NCI-H187 treated with DMSO at 0.1 percent for 48 hours (cell line): ENCODE measurements at places on chromosomes 3 and 15.

DNA sequence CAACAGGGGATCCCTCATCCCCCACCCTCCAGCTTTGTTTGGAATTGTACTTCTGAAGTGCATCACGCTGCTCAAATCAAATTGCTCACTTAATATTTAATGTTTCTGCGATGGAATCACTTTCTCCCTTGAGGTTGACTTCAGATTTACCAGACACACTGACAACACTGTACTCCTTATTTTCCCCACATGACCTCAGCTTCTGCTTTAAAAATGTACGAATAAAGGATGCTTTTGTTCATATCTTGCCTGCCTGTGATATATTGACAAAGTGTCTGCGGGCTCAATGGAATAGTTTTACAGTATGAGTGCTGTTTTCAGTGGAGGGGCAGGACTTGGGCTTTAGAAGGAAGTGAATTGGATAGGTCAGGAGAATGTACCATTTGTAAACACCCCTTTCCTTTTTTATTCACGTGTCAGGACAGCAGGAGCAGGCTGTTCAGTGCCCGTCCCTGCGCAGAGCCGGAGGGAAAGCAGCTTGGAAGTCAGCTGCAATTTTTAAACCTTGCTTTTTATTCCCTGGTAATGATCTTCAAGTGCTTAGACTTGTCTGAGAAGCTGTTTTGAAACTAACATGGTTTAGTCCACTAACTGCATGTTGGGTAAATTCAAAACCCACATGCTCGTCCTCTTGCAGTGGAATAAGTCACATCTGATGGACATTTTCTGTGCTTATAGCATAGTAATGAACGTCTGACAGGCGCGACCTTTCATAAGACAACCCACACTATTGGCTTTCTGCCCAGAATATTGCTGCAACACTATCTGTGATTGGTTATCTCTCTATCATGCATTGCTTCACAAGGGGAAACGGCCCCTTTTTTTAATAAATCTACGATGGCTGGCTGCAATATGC lies 29.9 kb downstream of the MBNL1 start:
- DNase-seq = no peak

GRCh38 chr3:150329408-150329807 lies 78.7 kb upstream of the TSC22D2 start:
- no peak for DNase-seq

DNA sequence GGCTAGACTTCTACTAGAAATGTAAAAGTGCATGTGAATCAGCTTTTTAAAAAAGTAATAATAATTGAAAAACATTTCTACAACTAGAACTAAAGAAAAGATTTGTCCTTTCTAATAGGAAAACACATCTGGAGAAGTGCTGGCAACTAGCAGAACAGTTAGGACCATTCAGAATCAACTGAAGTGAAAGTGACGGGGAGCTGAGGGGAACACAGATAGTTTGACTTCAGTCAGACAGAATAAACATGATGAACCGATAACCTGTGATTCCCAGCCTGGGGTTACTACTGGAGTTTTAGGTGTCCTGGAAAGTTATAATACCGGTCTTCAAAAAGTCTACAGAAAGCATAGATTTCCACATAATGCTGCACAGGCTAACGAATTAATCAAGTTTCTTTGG lies 28.1 kb downstream of the OPA1 start:
- DNase-seq = no peak

- no peak for DNase-seq
Measured at GRCh38 chr15:69820819-69821218, 276.9 kb downstream of the TLE3 start.

- no peak for DNase-seq
Measured at GRCh38 chr3:48404440-48405342, 25.2 kb downstream of the PLXNB1 start.

DNA sequence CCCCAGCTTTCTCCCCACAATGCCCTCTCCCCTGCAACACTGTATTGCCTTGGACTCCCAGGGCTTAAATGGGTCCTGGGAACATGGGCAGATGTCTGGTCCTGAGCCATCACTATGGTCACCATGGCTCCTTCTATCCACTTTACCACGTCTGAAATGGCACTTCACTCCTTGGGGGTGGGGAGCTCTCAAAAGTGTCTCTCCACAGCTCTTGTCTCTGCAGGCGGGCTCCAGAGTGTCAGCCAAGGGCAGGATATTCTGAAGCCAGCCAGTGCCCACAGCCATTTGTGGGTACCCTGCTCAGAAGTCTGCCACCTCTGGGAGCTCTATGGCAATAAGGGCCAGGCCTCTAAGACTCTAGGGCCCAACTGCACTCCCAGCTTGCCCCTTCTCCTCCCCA lies 163.9 kb downstream of the PPM1L start:
- DNase-seq = peak; percentile 84

DNA sequence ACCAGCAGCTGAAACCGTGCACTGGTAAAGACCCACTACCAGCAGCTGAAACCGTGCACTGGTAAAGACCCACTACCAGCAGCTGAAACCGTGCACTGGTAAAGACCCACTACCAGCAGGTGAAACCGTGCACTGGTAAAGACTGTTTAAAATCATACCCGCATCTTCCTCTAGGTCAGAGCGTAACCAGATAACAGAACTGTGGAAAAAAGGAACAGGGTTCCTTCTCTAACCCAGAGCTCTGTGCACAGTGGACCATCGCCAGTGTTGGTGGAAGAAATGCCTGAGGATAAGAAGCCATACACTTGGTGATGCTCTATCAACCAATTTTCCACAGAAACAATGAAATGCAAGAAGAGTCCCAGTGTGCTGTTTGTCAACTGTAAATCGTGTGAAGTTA lies 243.4 kb downstream of the NTRK3 start:
- DNase-seq = no peak

GRCh38 chr3:45608885-45609284 lies 14.3 kb downstream of the LIMD1 start:
- no peak for DNase-seq

GRCh38 chr3:55683666-55684270 lies 196.7 kb upstream of the WNT5A start:
- DNase-seq = no peak

- no peak for DNase-seq
Measured at GRCh38 chr3:194871143-194871863, 185.6 kb downstream of the FAM43A start.

DNA sequence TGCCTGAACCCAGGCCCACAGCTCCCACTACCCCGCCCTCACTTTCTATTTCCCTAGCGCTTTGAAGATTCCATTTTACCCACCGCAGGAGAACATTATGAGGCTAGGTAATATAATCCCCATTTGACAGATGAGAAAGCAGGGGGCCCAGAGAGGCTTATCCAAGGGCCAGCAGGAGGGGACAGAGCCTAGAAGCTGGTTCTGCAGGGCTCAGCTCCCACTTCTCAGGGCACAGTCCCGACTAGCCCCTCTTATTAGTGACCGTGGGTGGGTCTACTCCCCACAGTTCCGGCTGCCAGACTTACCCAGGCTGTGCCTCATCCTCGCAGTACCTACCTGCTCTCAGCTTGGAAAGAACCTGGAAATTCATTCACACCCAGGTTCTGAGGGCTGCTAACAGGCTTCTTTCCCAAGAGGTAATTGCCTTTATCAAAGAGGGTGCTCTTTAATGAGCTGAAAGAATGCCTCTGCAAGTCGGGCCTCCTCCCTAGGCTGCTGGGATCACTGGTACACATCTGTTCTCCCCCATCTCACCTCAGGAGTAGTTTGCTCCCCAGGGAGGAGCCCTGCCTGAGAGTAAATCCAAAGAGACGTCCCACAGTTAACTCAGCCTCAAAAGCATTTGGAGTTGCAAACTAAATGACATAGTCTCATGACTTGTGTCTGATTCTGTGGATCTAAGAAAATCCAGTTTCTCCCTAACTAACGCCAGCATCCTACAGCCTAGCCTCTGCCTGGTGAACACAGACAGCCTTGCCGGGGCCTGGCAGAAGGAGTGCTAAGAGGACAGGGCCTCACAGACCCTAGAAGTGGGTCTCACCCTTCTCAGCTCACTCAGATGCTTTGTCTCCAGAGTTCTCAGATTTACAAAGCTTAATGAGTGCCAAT lies 125.0 kb downstream of the CHSY1 start:
- no peak for DNase-seq

- DNase-seq = no peak
Measured at GRCh38 chr3:64311424-64312061, 86.3 kb upstream of the PRICKLE2 start.

DNA sequence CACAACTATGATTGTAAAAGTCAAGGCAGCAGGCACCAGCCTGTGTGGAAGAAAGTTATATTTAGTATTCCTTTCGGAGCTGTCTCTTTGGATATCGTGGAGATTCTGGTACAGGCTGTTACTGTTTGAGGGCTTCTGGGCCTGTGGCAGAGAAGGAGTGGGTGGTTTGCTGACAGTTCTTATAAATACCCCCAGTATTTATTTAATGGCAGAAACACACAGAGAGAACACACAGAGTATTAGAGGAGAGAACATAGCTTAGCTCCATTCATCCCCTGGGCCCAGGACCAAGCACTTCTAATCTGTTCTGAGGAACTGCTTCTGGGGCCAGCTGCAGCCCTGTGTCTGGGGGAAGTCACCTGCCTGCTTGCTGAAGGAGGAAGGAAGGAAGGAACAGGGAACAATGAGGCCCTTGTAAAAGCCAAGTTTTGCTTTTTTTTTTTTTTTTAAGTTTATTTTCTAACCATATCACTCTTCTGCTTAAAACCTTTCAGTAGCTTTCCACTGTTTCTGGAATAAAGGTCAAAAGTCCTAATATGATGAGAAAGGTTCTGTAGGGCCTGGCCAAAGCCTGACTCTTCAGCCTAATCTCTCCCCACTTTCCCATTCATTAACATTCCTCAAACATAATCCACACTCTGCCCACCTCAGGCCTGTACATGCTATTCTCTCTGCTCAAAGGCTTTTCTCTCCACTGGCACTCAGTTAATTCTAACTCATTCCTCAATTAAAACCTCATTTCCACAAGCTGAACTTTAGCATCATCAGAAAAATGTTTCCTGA lies 11.8 kb upstream of the PP2D1 start:
- DNase-seq = no peak

DNA sequence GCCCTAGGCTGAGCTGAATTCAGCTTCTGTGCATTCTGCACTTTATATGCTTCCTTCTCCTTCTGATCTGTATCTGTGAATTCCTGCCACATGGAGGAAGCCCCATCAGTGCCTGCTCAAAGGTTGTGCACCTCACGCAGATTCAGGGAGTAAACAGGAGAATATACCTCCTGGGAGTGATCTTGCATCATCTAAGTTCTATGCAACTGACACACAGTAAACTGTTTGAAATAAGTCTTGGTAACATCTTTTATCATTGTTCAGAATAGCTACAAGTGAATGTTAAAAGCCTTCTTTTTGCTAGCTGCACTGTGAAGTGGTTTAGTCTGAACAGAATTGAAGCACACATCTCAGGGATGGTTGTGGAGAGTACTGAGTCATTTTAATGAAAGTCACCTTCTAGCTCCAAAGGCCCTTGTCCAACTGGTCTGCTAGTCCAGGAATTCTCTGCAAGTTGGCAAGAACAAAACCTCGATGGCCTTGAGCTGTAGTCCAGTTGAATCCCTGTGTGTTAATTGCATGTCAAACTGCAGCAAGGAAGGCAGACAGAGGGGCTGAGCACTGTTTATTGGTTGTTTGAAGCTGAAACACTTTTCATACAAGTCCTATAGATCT lies 215.0 kb downstream of the WNT5A start:
- DNase-seq = no peak

DNA sequence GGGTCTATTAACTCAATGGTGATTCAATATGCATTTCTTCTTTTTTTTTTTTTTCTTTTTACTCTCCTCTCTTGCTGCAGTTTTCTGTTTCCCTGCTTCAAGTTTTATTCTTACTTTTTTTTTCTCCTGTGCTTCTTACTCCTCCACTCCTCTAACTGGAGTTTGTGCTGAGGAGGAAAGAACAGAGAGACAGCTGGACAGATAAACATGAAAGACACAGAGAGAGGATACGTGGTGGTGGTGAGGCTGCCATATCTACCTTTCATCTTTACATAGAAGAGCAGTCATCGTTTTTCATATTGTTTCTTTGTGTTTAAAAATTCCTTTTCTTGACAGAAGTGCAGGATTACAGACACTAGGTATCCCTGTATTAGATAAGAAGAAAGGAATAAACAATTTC lies 262.8 kb downstream of the OTOL1 start:
- DNase-seq = no peak

- no peak for DNase-seq
Measured at GRCh38 chr3:177571271-177571943, 374.1 kb upstream of the TBL1XR1 start.

DNA sequence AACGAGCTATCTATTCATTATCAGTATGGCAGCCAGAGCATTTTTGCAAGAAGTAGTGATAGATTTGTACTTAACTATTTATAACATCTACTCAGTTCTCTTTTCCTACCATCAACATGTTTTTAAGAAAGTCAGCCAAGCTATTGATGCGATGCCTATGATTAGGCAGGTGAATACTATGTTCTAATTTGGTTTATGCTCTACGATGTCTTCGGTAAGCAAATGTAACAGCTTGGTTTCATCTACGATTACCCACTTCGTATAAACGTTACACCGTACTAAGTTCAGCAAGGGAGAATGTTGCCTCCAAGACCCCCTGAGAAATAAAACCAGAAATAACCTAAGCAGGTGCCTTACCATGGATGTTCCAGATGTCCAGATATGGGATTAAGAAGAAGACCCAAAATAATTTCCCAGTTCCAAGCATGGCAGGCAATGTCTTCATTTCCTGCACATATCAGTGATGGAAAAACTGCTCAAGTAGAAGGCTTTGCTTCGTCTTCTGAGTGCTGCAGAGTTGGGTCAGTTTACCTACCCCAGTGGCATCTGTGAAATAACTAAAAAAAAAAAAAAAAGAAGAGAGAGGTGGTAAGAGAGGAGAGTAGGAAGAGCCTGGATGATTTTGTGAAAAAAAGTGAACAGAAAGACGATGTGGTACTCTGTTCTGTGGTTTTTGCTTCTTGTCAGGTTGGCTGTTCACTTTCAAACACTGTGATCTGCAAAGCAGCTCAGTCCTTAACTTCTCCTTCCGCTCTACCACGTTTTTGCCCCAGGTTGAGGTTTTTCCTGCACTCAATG lies at the start of gene BTLA:
Gene BTLA (minus strand): TSS at position 559 of the 798 bp plus-strand sequence. CDS start 114 bp downstream, at position 445.
- DNase-seq = no peak

DNA sequence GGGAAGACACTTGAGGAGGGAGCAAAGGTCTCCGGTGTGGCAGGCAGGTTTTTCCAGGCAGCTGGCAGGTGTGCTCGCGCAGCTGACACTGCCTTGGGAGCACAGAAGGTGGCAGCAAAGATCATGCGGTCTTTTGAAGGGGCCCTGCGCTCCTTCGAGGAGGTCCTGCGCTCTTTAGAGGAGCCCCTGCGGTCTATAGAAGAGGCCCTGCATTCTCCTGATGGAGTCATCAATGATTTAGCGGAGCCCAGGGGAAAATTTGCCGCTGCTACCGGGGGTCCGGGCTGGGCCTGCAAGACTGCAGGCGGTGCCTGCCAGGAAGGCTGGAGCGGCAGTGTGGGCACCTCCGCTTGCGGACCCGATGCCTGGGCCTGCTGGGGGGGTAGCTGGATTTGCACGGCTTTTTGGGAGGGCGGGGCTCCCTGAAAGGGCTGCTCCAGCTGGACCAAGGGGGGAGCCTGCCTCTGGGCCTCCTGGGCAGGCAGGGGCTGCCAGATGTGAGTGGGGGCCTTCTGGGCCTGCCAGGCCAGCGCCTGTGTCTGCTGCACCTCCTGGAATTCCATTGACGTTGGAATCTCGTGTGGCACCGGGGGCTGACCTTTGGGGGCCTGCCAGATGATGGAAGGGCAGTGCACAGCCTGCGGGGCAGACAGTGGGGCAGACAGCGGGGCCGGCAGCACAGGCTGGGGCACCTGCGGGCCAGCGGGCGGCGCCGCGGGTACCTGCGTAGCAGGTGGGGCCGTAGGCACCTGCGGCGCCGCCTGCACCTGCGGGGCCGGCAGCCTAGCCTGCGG lies 2.1 kb downstream of the MAGEL2 start:
- no peak for DNase-seq
